Activated T-cell treated with anti-CD3 and anti-CD28 coated beads for 4 hours (primary cell): ENCODE measurements at places on chromosomes 13 and 19.

DNA sequence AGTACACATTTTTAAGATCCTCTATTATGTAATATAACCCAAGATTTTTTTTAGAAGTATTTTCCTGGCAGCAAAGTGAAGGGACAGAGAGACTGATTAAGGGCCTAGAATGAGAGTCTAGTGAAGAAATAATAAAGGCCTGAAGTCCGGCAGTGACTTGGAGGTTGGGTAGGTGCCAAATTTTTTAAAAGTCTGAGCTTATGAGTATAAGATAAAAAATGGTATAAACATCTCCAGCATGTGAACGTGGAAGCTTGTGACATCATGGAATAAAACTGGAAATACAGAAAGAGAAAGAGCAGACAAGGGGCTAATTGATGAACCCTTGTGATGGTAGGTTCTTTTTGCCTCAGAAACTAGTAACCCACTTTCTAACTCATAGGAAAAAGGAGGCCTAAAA lies 174.6 kb downstream of the SUCLA2 start:
- DNase-seq: no peak

DNA sequence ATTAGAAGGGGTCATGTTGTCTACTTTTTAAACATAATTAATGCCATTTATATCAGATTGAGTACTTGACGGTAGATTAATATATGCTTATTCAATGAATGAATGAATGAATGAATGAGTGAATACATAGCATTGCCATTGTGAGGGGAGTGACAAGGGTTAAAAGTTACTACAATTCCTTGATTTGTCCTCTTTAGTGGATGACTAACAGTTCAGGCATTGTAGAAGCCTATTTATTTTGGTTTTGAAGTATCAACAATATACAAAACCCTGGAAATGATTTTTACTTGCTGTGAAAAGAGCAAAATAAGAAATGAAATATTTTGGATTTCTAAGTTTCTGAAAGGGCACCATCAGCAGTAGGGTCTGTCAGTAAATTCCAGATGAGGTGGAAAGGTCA lies 122.7 kb downstream of the CYSLTR2 start:
- DNase-seq: no peak

GRCh38 chr13:25990801-25991200 lies 61.0 kb downstream of the SHISA2 start:
- DNase-seq: no peak

- DNase-seq: no peak
Observed at GRCh38 chr19:47232422-47233211, 1.6 kb upstream of the BBC3 start.

DNA sequence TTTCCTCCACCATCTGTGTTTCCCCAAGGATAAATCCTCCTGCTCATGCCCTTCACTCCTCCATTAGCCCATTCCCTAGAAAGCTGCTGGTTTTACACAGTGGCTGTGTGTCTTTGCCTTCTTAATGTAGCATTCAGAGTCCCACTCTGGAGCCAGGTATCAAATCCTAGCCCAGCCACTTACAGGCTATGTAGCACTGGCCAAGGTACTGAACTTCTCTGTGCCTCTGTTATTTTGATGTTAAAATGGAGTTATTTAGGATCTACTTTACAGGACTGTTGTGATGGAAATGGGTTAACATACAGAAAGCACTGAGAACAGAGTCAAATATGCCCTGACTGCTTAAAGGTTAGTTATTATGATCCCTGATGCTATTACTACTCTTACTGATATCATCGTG lies 1.5 kb upstream of the ZSCAN4 start:
- DNase-seq: no peak

DNA sequence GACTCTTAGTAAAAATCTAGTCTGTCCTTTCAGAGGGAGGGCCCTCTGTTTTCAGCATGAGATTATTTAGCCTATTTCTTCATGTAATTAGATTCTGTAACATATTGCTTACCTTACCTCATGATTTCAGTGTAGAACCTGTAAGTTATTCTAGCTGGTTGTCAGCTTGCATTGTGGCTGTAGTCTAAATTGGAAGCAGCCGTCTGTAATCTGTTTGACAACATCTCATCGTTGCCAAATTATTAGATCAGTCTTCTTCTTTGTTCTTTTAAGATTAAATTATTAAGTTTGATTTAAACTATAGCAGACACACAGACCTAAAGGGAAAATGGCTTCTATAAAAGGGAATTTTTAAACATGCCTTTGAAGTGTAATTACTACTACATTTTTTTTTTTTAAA lies 34.8 kb downstream of the SLAIN1 start:
- no peak for DNase-seq

GRCh38 chr13:97124915-97125809 lies 97.0 kb upstream of the MBNL2 start:
- DNase-seq: no peak

GRCh38 chr13:60837806-60838205 lies 440.8 kb downstream of the TDRD3 start:
- DNase-seq: no peak

DNA sequence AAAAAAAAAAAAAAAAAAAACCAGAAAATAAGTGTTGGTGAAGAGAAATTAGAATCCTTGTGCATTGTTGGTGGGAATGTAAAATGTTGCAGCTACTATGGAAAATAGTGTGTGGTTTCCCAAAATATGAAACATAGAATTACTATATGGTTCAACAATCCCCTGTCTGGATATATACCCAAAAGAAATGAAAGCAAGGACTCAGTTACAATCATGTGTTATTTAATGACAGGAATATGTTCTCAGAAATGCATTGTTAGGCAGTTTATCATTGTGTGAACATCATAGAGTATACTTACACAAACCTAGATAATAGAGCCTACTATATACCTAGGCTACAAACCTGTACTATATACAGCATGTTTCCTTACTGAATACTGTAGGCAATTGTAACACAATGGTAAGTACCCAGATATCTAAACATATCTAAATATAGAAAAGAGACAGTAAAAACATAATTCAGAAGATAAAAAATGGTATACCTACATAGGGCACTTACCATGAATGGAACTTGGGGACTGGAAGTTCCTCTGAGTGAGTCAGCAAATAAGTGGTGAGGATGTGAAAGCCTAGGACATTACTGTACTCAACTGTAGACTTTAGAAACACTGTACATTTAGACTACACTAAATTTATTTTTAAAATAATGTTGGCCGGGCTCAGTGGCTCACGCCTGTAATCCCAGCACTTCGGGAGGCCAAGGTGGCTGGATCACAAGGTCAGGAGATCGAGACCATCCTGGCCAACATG lies 25.7 kb upstream of the SLC7A1 start:
- DNase-seq: no peak

DNA sequence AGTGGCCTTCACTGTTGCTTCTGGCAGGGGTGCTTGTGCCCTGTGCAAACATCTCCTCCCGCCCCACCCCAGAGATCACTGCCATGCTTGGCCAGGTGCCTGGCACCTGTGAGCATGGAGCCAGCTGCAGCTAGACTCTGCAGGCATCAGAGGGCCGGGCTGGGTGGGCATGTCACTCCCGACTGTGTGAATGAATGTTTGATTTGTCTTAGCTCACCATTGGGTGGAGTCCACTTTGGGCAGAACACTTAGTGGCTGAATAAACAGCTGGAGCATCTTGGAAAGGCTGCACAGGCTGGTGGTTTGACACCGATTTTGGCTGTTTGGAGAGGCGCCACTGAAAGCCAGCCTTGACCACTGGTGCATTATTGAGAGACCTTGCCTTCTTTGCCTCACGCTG lies 267.3 kb downstream of the DLEU7 start:
- DNase-seq: no peak

GRCh38 chr13:97616385-97616784 lies 182.4 kb downstream of the RAP2A start:
- DNase-seq: no peak

GRCh38 chr19:3955688-3956087 lies 15.2 kb downstream of the DAPK3 start:
- DNase-seq: no peak

- no peak for DNase-seq
Observed at GRCh38 chr13:31956980-31957644, 74.5 kb upstream of the FRY start.
